Natural killer cell (primary cell): ENCODE measurements at places on chromosomes 3 and 15. TPM values are rescaled to one million over a fixed set of nuclear protein-coding genes. Genes with fewer than 3 reads are reported as not detected.

- DNase-seq = no peak
- no peaks in the 10 kb centered on the region for H3K4me1 ChIP-seq
- H3K4me3 ChIP-seq = no peak overlapping the region
- no peak overlapping the region for H3K27ac ChIP-seq
- H3K36me3 ChIP-seq = no peaks in the 10 kb centered on the region
These were observed 23.0 kb upstream of the BFSP2 start for GRCh38 chr3:133376810-133377209.

DNA sequence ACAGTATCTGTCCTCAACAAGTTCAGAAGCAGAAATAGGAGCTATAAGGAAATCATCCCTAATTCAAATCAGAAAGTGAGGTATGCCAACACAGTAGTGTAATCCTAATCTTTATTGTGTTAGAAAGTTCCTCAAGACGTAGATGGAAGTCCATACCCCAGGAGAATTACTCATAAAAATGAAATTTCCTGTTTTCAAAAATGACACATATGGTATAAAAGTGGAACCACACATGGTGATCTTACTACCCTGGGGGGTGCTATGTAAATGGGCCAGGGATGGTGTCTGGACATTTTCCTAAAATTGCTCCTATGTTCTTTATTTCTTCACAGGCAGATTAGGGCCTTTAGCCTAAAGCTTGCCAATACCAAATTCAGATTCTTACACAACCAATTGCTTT lies 204.1 kb downstream of the ARRDC4 start:
- no peak overlapping the region for H3K27ac ChIP-seq
- peaks cover 15% of the 10 kb centered on the region for H3K4me1 ChIP-seq
- no peak for DNase-seq
- H3K4me3 ChIP-seq = no peak overlapping the region

- H3K36me3 ChIP-seq = no peaks in the 10 kb centered on the region
- H3K4me3 ChIP-seq = no peak overlapping the region
- H3K4me1 ChIP-seq = no peaks in the 10 kb centered on the region
- no peak overlapping the region for H3K27ac ChIP-seq
- DNase-seq = no peak
These were observed 21.3 kb downstream of the DUT start for GRCh38 chr15:48352474-48353072.

P2RY12 gene
- 1.6 TPM for total RNA-seq

GRCh38 chr3:119401503-119402440 lies 61.6 kb downstream of the TMEM39A start:
- H3K36me3 ChIP-seq = peaks cover 15% of the 10 kb centered on the region
- no peaks in the 10 kb centered on the region for H3K4me1 ChIP-seq
- no peak overlapping the region for H3K4me3 ChIP-seq

DNA sequence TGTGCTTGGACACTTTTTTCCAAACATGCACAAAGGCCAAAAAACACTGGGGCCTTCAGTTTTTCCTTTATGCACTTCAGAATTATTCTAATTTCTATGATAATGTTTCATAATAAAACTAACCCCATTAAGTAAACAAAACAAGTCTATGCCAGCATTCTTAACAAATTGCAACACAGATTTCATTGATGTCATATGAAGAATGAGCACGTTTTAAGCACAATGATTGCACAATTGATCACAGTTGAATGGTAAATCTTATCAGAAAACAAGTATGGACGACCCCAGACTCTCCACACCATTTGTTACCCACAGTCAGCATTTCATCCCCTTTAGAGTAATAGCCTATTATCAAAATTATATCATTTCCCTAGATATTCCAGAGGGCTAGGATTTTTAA lies 46.7 kb upstream of the PROK2 start:
- no peak overlapping the region for H3K27ac ChIP-seq
- no peaks in the 10 kb centered on the region for H3K4me1 ChIP-seq
- H3K36me3 ChIP-seq = no peaks in the 10 kb centered on the region
- H3K27me3 ChIP-seq = no peaks in the 10 kb centered on the region
- no peak for DNase-seq
- no peak overlapping the region for H3K4me3 ChIP-seq

DNA sequence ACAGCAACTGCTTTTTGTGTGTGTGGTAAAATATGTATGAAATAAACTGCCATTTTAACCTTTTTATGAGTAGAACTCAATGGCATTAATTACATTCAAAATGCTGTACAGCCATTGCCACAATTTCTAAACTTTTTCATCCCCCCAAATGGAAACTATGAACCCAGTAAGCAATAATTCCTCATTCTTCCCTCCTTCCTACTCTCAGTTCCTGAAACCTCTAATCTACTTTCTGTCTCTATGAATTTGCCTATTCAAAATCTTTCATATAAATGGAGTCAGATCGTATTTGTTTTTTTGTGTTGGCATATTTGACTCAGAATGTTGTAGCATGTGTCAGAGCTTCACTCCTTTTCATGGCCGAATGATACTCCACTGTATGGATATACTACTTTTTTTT lies 5.3 kb upstream of the BLM start:
- H3K36me3 ChIP-seq = no peaks in the 10 kb centered on the region
- no peak overlapping the region for H3K27ac ChIP-seq
- DNase-seq = no peak
- no peaks in the 10 kb centered on the region for H3K4me1 ChIP-seq

EIF5A2 gene
- total RNA-seq = 12.9 TPM

DNA sequence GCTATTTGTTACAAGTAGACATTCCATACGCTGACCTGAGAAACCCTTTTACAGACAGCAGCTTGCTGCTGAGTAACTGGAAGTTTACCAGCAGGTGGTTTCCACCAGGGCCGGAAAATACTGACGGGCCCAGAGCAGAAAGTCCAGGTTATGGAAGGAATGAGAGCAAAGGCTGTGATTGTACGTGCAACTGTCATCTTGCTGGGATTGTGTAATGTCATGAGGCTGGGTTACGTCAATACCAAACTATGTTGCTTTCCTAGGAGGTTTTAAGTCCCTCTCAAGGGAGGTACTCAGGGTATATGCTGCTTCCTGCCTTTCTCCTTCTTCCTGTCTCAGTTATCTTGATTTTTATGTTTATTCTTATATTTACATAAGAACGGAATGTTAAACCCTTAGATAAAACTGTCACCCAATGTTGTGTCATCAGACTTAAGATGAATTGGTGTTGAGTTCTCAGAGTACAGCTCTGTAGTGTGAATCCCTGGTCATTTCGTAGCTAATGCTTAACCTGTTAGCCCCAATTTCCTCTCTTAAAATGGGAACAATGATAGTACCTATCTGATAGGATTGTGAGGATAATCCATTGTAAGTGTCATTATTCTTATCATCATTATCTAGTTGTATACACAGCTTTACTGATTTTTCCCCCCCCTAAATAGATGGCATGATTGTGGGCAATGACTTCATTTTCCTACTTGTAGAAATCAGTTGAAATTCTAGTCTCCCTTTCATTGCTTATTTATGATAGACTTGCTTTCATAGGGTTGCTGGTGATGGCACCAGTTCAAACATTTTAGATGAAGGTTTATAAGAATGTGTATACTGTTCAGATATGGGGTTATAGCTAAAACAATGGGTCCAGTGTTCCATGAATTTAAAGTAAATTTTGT lies 101.4 kb downstream of the FNDC3B start:
- H3K27me3 ChIP-seq = no peaks in the 10 kb centered on the region
- H3K4me1 ChIP-seq = peaks cover 54% of the 10 kb centered on the region
- no peak overlapping the region for H3K4me3 ChIP-seq
- H3K36me3 ChIP-seq = no peaks in the 10 kb centered on the region

ITIH1 gene
- total RNA-seq = not detected

SNX22 gene
- 0.75 TPM for total RNA-seq

MESP2 gene
- total RNA-seq = not detected

CP gene
- total RNA-seq = not detected

DNA sequence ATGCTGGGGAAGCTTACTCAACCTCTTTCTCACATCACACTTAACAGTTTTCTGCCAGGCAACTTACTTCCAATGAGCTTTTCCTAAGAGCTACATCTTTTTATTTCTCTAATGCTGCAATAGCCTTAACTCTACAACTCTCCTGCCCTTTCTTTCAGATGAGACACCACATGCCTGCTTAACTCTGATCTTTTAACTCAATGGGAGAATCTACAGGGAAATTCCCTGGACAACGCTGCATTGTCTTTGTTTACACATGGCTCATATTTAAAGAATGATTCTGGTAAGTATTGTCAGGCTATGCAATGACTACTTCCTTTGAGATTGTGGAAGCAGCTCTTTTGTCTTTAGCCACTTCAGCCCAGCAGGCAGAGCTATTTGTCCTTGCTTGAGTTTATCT lies 353.1 kb upstream of the BCHE start:
- no peak overlapping the region for H3K4me3 ChIP-seq
- H3K27ac ChIP-seq = no peak overlapping the region
- no peaks in the 10 kb centered on the region for H3K36me3 ChIP-seq
- H3K27me3 ChIP-seq = no peaks in the 10 kb centered on the region
- no peaks in the 10 kb centered on the region for H3K4me1 ChIP-seq

ATR gene
- total RNA-seq = 45.8 TPM

SACM1L gene
- 93.9 TPM for total RNA-seq

GRCh38 chr3:46663591-46664135 lies 29.8 kb downstream of the ALS2CL start:
- no peak overlapping the region for H3K27ac ChIP-seq
- peak; percentile 21 for DNase-seq
- H3K4me1 ChIP-seq = no peaks in the 10 kb centered on the region
- no peaks in the 10 kb centered on the region for H3K27me3 ChIP-seq
- H3K36me3 ChIP-seq = no peaks in the 10 kb centered on the region
- no peak overlapping the region for H3K4me3 ChIP-seq

DUOX2 gene
- not detected for total RNA-seq

DNA sequence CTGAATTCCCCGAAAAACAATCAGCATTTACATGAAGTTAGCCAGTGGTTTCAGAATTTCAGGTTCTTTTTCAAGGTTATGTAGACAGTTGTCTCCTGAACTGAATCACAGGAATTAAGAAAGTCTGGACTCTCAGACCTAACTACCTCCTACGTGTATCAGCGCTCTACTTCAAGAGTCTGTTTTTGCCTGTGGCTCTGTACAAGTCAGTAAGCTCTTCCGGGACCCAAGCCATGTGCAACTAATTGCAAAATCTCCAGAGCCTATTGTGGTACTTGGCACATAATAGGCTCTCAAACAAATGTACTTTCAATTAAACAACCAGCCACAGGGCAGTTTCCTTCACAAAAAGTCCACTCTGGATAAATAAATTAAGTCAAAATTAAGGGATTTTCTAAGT lies 414.2 kb downstream of the PDCD6IP start:
- no peak overlapping the region for H3K4me3 ChIP-seq
- H3K36me3 ChIP-seq = no peaks in the 10 kb centered on the region
- DNase-seq = no peak
- no peak overlapping the region for H3K27ac ChIP-seq

DNA sequence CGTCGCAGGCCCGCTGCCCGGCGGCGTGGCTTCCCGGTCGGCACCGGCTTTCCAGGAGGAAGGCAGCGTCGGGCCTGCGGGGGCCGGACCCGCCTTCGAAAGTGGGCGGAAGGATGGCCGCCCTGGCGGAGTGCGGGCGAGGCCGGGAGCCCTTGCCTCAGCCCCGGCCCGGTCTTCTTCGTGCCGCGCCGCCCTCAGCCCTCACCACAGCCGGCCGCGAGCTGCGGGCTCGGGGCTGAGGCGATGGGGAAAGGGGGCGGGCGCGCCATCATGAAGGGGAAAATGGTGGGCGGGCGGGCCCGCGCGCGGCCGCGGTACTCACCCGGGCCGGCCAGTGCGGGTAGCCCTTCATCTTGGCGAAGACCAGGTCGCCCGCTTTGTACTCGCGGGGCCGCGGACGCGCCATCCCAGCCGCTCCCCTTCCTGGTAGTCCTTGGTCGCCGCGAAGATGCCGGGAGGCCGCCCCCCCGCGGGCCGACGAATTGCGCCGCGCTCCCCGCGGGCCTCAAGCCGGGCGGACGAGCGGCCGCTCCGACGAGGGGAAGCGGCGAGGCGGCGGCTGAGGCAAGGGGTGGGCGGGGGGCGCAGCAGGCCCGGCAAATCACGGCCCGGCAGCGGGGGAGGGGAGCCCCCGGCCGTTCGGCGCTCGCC lies 489 bp downstream of the HDGFL3 start:
- DNase-seq = peak; percentile 34
- H3K4me3 ChIP-seq = peak overlapping the region; percentile 58
- H3K27me3 ChIP-seq = no peaks in the 10 kb centered on the region
- peak overlapping the region; percentile 33 for H3K27ac ChIP-seq
- H3K4me1 ChIP-seq = peaks cover 10% of the 10 kb centered on the region
- no peaks in the 10 kb centered on the region for H3K36me3 ChIP-seq

DNA sequence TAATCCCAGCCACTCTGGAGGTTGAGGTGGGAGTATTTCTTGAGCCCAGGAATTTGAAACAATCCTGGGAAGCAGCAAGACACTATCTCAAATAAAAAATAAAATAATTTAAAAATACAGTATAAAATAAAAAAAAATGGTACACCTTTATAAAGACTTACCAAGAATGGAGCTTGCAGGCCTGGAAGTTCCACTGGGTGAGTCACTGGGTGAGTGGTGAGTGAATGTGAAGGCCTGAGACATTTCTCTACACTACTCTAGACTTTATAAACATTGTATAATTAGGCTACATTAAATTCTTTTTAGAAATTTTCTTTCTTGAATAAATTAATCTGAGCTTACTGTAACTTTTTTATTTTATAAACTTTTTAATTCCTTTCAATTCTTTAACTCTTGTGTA lies 609.1 kb upstream of the BCHE start:
- no peaks in the 10 kb centered on the region for H3K4me1 ChIP-seq
- no peak overlapping the region for H3K27ac ChIP-seq
- H3K27me3 ChIP-seq = no peaks in the 10 kb centered on the region
- H3K36me3 ChIP-seq = no peaks in the 10 kb centered on the region

- H3K4me1 ChIP-seq = peaks cover 8% of the 10 kb centered on the region
- H3K4me3 ChIP-seq = peak overlapping the region; percentile 7
- peak; percentile 86 for DNase-seq
- no peaks in the 10 kb centered on the region for H3K36me3 ChIP-seq
These were observed 59.2 kb upstream of the FAM174B start for GRCh38 chr15:92714477-92715401.

DNA sequence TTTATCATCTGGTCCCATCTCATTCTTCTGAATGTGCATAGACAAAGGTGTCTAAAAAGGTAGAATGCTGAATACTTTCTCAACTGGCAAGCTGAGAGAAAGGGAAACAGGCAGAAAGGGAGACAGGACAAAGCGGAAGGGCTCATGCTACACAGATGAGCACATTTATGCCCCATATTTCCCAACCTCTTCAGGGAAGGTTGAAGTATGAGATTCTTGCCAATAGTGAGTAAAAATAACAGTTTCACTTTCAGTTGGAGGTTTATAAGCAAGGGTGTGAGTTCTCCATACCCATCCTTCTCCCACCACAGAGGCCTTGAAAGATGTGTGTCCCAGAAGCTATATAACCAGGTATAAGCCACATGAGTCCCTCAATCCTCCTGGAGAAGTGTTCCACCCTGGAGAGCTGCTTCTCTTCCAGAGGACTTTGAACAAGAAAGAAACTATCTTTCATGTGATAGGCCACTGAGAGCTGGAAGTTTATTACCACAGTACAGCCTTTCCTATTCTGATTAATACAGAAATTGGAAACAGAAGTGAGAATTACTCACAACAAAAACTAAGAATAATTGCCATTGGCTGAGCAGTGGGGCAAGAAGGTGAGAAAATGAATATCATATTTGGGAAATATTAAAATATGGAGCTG lies 709.4 kb upstream of the NR2F2 start:
- H3K4me1 ChIP-seq = no peaks in the 10 kb centered on the region
- H3K27me3 ChIP-seq = no peaks in the 10 kb centered on the region
- H3K27ac ChIP-seq = no peak overlapping the region

CLRN1 gene
- not detected for total RNA-seq

- no peak overlapping the region for H3K4me3 ChIP-seq
- H3K27me3 ChIP-seq = no peaks in the 10 kb centered on the region
- H3K36me3 ChIP-seq = no peaks in the 10 kb centered on the region
- no peak overlapping the region for H3K27ac ChIP-seq
These were observed 34.7 kb downstream of the MAP3K13 start for GRCh38 chr3:185397676-185398075.

GRCh38 chr3:14110699-14111098 lies 14.0 kb downstream of the CHCHD4 start:
- H3K27me3 ChIP-seq = no peaks in the 10 kb centered on the region
- no peak overlapping the region for H3K4me3 ChIP-seq
- no peak overlapping the region for H3K27ac ChIP-seq
